Activated gamma-delta T cell (primary cell): ENCODE measurements at places on chromosomes 11 and 22.

DNA sequence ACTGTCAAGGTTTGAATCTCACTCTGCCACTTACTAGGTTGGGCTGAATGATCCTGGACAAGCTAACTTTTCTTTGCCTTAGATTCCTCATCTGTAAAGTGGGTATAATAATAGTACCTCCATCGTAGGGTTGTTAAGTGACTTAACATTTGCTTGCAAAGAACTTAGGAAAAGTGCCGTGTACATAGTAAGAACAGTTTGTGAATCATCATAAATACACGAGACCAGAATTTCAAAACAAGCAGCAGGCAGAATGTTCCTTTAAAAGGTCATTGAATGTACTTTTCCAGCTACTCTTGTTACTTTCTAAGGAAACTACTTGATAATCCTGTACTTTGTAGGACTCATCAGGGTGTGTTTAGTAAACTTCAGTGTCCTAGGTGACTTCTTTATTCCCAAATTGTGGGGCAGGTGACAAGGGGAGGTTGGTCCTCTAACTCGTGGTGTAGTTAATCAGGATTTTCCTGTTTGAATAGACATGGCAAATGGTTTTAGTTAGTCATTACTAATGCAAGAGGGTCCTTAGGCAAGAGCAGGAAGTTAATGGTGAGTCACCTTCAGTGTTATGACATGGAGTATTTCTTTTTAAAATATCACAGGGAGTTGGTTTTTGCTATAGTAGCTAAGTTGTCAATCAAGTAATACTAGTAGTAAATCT is 67.9 kb downstream of the YAP1 start:
- DNase-seq: no peak

DNA sequence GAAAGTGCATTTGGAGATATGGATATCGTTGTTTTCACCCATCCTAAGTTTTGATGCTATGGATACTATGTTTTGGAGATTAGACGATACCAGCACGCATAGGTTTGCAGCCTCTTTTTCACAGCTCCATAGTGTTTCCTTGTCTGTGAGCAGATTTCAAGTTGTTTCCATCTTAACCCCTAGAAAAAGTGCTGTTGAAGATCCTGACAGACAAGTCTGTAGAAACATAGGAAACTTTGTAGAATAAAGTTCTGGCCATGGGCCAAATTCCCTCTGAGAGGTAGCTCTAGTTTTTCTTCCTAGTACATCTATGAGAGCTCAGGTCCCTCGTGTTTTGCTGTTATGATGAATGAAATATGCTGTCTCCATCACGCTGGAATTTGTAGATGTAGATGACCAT is 32.4 kb downstream of the ST3GAL4 start:
- DNase-seq: no peak

GRCh38 chr11:22584976-22585375 is 40.6 kb downstream of the FANCF start:
- no peak for DNase-seq

GRCh38 chr11:1208394-1209261 is 14.2 kb upstream of the MUC5B start:
- no peak for DNase-seq

DNA sequence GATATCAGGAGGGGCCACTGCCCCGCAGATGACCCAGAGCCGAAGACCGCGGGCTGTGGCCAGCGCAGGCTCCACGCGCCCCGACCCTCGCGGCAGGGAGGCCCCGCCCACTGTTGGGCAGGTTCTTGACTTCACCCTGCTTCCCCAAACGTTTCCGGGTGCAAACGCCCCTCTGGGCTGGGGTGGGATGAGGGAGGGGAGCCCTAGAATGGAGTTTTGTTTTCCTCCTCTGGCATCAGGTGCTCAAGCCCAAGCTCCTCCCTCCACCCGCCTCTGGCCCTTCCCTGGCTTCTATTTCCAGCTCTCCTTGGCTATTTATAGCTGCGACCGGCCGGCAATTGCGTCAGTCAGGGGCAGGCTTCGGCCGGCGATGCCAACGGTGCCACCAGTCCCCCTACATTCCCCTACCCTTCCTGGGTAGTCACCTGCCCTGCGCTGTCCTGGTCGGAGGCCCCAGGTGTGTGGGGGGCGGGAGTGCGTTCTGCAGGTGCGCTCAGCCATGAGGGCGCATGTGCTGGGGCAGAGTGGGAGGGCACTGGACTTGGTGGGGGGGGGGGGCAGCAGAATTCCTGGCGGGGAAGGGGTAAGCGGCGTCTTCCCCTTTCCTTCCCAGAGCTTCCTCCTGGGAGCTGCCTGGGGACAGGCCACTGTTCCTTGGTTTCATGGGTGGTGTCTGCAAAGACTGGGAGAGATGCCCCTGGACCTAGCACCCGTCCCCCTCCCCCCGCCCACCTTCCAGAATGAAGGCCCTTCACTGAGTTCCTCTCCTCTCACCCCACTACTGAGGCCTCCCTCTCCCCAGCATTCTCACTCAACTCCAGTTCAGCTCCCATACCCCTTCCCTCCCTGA is 23.6 kb downstream of the DUSP8 start:
- no peak for DNase-seq

DNA sequence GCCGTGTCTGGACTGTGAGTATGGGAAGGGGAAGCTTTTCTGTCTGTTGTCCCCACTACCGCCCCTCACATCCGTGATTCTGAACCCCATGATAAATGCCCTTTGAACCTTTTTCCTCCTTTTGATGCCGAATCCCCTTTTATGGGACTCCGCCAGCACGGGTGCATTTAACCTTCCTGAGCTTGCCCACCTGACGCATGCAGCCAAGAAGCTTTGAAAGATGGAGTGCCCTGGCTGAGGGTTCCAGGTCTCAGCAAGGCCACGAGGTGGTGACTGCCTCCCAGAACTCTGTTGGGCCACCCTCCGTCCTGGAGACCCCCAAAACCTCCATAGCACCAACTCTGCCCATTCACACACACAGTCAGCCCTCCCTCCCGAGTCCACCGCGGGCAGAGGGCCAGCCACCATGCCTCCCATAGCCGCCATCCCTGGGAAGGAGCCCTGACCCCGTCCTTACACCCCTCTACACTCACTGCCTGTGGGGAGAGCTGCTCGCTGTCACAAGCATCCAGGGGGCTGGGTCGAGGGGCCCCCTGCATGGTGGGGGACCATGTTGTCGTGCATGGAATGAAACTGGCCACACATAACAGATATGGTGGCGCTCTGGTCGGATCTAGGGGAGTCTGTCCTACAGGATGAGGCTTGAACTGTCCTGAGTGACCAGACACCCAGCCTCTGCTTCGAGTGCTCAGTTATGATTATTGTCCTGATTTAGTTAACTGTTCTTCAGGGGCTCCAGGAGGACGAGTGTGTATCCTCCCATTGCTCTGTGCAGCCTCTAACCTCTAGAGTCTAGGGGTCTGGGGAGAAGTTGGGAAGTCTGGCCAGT is 822 bp upstream of the COMT start:
- no peak for DNase-seq

GRCh38 chr11:65429724-65430405 is 7.3 kb downstream of the NEAT1 start:
- DNase-seq: no peak

- DNase-seq: no peak
Observed at GRCh38 chr22:38950527-38951295, 6.7 kb upstream of the APOBEC3A start.

GRCh38 chr11:19374151-19374569 is 133.4 kb upstream of the E2F8 start:
- DNase-seq: no peak

DNA sequence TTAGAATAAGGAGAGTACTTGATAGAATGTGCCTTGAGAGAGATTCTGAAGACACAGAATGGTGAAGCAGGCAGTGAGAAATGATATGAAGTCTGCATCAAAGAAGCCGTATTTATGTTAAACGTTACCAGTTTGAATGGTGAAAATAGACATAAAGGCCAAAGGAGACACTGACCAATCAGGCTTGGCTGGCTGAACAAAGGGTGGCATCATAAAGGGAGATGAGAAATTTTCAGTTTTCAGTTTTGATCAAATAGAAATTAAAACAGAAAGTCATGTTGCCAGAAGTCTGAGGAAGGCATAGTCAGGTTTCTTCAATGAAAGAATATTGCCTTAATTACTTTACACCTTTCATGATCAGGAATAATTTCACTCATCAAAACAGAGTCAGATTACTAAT is 6.6 kb downstream of the OR51F1 start:
- DNase-seq: no peak

DNA sequence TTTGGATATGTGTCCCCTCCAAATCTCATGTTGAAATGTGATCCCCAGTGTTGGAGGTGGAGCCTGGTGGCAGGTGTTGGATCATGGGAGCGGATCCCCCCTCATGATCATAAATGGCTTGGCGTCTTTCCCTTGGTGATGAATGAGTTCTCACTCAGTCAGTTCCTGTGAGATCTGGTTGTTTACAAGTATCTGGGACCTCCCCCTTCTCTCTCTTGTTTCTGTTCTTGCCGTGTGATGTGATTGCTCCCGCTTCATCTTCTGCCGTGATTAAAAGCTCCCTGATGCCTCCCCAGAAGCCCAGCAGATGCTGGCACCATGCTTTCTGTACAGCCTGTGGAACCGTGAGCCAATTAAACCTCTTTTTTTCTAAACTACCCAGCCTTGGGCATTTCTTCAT is 102.2 kb downstream of the SEZ6L start:
- DNase-seq: no peak
